Fibroblast of skin of scalp (primary cell): ENCODE measurements at places on chromosomes 13 and 19.
A peak's percentile ranks its signal among the peaks of the same experiment; 100 is the strongest.

DNA sequence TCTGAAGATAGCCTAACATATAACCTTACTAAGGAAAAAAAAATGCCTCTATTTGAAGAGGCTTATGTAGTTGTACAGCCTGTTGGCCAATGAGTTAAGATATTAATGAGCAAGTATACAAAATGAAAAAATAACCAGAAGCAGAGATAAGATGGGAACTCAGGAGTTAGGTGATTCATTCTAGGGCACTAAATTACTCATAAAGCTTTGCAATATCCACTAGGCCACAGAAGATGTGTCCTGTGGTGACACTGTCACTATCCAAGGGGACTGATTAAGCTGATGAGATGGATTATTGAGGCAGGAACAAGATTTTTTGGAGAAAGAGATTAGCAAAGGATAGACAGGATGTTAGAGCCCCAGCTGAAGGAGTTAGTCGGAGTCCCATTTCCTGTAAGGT, 99.6 kb downstream of the LIG4 start:
- DNase-seq, result no peak

DNA sequence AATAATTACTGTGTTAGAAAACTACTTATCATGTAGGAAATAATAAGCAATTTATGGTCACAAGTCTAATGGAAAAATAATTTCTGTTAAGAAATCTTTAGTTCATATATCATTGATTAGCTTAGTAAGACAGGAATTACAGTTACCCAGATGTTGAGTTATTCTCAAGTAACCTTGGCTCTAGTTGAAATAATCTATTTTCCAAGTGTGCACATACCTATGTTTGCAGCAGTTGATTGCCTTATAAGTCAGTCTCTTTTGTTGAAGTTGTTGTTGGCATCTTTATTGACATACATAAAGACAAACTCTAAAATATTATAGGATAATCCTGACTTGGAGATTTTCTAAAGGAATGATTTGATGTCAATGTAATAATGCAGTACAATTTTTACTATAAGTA, 511.4 kb upstream of the KLF12 start:
- no peak for DNase-seq

DNA sequence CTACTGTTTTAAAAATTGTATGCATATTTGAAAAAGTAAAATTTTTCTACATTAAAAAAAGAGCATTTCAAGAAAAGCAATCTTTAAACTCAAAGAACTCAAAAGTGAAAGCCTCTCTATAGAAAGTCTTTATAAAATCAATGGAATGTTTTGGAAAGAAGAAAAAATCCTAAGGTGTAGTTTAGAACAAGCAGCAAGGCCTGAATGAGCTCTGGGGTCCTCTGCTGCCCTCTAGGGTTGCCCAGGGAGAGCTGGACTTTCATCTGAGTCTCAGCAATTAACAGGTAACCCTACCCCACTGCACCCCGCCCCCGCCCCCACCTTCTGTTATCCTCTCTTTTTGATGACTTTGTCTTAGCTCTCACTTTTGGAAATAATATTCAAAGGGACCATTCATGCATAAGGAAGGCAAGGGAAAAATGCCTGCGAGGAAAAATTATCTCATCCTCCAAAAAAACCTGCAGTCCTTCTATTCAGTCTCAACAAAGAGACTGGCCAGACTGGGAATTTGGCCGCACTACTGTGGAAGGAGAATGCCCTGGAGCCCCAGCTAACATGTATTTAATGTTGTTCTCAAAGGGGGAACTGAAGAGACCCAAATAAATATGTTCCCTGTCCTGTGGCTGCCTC, 24.1 kb downstream of the SLC25A30 start:
- DNase-seq, result peak; percentile 55

- no peak for DNase-seq
These were observed 24.5 kb upstream of the CCNE1 start for GRCh38 chr19:29787281-29787680.

DNA sequence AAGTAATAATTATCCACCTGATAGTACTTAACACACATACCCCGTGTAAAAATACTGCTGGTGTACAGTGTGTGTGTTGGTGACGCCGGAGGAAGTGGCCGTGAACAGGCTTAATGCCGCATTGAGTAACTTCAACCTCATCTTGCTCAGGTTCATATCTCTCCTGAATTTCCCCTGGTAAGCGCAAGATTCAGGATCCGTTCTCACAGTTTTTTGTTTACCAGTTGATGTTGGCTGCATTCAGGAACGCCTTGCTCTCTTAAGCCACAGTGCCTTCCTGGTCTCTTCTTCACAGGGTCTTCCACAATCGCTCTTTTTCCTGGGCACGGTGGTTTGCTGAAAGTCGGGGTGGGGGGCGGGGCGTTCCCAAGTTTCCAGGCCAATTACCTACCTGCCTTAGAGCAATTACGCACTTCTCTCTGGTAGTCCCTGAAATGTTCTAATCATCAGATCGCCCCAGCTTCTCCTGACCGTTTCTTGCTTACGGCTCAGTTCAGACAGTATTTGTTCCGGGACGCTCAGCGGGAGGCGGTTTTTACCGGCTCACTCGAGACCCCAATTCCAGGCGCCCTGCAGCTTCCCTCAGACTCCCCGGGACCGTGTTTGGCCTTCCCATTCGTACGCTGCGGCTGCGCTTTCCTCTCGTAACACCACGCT, 706 bp upstream of the DNAJC3 start:
- peak; percentile 10 for DNase-seq

DNA sequence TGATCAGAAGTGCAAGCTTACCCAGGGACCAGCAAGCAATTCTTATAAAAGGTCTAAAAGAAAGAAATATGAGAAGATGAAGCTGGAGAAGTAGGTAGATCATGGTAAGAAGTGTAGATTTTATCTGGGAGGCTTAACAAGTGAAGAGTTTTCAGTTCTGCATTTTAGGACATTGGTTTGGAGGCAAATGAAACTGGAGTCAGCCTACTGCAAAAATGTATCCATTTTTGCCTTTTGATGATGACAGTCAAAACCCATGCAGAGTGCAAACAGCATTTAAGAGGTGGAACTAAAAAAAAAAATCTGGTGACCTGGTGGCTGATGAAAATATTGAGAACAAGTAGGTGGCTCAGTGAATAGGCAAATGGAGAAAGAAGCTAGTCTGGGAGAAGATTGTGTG, 216.9 kb downstream of the DNAJC15 start:
- DNase-seq, result no peak

DNA sequence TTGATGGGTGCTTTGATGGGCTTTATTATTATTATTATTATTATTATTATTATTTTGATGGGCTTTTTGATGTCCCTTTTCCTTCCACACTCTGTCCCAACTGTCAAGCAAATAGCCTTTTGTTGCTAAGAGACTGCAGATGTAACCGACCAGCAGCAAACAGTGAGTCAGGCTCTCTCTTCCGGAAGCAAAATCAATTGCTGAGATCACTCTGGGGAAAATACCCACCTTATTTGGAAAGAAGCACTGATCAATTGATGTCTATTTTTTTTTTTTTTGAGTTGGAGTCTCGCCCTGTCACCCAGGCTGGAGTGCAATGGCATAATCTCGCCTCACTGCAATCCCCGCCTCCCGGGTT, 2.9 kb downstream of the LDLR start:
- DNase-seq, result peak; percentile 55

DNA sequence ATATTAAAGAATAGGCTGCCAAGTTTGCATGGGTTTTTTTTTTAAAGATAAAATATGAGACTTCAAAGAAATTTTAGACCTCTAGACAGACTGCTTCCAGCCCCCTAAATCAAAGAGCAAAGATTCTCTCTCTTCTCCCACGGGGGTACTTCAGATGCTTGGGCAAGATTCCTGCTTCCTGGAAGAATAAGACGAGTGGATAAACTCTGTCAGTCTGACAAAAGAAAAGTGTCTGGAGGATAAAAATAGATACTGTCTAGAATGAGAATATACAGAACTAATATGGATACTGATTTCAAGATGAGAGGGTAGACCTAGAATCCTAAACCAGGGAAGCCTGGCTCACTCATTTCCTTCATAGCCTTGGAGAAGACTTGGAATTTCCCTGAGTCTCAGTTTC, 435.1 kb downstream of the FOXO1 start:
- peak; percentile 23 for DNase-seq

DNA sequence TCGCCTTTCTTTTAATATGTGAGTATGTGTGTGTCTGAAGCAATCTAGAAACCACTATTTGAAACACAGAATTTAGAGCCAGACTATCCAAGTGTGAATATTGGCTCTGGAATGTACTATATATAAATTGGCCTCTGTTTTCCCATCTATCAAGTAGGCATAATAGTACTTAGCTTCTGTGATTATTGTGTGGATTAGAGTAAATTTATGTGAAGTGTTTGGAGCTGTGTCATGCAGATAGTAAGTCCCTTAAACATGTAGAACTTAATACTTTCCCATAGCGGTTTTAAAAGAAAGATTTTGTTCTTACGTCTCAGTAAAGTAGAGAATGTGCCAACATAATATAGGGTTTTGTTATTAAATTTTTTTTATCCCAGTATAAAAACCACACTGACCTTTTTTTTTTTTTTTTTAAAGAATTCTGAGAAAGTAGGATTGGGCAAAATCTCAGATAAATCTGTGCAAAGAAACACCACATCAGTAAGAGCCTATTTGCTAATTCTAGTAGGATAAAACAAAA, 432.3 kb downstream of the RFC3 start:
- peak; percentile 44 for DNase-seq

- DNase-seq, result peak; percentile 82
These were observed 22.5 kb upstream of the NFIC start for GRCh38 chr19:3343619-3344502.

DNA sequence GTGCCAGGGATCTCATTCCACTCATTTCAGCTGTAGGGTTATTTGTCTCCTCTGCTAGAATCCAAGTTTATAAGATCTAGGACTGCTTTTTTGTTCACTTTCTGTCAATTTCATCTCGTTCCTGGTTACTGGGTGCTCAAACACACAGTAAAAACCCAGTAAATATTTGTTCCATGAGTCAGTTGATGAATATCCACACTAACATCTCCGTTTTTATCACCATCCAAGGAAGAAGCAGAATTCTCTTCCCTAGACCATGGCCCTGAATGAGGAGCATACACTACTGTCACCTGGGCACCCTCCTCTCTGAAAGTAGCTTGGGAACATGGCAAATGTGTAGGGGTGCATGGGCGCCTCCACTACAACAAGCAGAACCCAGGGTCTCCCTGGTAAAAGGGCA, 390.8 kb downstream of the FOXO1 start:
- DNase-seq, result peak; percentile 2
